NCI-H345 (cell line): ENCODE measurements at places on chromosomes 13 and 19.
A peak's percentile ranks its signal among the peaks of the same experiment; 100 is the strongest.

GRCh38 chr19:17775991-17776803 lies 18.7 kb upstream of the B3GNT3 start:
- no peak for DNase-seq

- DNase-seq, result no peak
Measured at GRCh38 chr13:33106656-33107360, 90.6 kb downstream of the KL start.

GRCh38 chr13:98289339-98289945 lies 112.4 kb upstream of the RNF113B start:
- DNase-seq, result no peak

- peak; percentile 63 for DNase-seq
Measured at GRCh38 chr13:59356607-59357006, 807.1 kb downstream of the DIAPH3 start.

- no peak for DNase-seq
Measured at GRCh38 chr13:35219021-35219420, 257.5 kb downstream of the MAB21L1 start.

- no peak for DNase-seq
Measured at GRCh38 chr13:41465241-41465847, 8.0 kb downstream of the RGCC start.

DNA sequence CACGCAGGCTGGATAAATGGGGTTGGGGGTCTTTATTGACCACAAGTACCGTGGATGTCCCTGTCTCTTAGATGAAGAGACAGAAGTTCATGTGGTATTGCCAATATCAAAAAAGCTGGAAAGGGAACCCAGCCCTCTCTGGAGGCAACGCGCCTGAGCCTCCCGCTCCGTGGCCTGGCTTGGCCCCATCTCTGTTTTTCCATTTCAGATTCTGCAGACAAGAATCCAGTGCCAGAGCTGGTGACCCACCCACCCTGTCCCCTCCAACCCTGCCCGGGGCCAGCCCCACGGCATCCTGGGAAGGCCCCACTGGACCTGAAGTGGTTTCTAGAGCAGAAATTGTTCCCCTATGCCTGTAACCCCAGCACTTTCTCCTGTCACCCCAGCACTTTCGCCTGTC lies 57.7 kb downstream of the PTPRS start:
- DNase-seq, result no peak

DNA sequence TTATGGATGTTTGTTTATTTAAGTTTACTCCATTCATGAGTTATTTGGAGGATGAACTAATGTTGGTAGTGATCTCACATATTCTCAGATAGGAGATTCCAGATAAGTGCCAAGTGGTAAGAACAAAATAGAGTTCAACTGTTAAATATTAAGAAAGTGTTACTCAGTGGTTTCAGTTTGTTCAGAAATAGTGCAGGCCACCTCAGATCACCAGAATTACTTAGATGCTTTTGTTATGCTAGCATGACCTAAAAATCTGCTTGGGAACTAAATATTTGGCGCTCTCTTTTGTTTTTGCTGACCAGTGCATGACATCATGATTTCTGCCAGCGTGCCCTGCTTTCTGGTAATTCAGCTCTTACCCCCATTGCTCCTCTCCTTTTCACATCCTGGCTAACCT lies 15.6 kb downstream of the CLDN10 start:
- DNase-seq, result no peak

- no peak for DNase-seq
Measured at GRCh38 chr13:100537486-100537885, 51.1 kb downstream of the GGACT start.

DNA sequence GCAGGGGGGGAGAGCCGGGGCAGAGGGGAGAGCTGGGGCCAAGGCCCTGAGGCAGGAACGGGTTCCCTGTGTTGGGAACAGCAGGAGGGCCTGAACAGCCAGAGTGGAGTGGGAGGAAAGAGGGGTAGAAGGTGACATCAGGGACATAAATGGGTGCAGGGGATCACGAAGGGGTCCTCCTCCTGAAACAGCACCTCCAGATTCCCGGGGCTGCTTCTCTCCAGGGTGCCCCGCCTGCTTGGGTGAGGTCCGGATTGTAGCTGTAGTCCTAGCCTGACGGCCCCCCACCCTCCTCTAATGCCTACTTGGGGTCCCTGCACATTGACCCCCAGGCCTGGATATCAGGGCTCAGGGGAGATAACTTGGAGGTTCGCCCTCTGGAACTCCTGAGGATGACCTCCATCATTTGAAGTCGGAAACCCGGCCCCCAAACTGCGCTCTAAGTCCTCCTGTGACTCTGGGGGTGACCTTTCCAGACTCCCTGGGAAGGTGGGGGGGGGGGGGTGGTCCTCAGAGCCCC lies 473 bp upstream of the SCN1B start:
- DNase-seq, result no peak

- no peak for DNase-seq
Measured at GRCh38 chr19:7397687-7398086, 49.0 kb downstream of the ARHGEF18 start.

- DNase-seq, result no peak
Measured at GRCh38 chr13:78161266-78161665, 242.6 kb upstream of the EDNRB start.

GRCh38 chr19:54248016-54248601 lies 5.5 kb upstream of the LILRA6 start:
- no peak for DNase-seq

DNA sequence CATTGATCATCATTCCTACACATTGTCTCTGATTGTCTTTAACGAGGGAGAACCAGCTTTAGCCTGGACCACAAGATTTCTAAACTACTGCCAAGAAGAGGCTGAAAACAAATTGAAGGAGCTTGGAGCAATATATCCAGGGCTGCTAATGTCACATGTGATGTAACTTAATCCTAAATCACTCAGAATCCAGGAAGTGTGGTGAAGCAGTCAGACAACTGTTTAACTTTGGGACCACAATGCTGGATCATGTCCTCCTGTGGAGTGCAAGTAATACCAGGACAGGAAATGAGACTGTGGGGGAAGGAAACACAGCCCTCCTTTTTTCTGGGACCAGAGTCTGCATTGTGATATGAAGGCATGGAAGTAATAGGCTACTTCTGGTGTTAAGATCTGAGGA lies 430.2 kb downstream of the KCTD12 start:
- no peak for DNase-seq

- DNase-seq, result no peak
Measured at GRCh38 chr19:10927730-10928562, 493 bp downstream of the YIPF2 start.

DNA sequence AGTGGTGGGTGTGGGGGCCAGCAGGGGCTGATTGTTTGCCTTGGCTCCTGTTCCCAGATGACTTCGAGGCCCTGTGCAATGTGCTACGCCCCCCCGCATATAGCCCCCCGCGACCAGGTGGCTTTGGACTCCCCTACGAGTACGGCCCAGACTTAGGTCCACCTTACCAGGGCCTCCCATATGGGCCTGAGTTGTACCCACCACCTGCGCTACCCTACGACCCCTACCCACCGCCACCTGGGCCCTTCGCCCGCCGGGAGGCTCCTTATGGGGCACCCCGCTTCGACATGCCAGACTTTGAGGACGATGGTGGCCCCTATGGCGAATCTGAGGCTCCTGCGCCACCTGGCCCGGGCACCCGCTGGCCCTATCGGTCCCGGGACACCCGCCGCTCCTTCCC lies 25.7 kb downstream of the LTBP4 start:
- DNase-seq, result no peak

GRCh38 chr19:47729468-47729798 lies 15.9 kb upstream of the NOP53 start:
- DNase-seq, result no peak

- no peak for DNase-seq
Measured at GRCh38 chr13:27660511-27660910, 38.8 kb downstream of the POLR1D start.

DNA sequence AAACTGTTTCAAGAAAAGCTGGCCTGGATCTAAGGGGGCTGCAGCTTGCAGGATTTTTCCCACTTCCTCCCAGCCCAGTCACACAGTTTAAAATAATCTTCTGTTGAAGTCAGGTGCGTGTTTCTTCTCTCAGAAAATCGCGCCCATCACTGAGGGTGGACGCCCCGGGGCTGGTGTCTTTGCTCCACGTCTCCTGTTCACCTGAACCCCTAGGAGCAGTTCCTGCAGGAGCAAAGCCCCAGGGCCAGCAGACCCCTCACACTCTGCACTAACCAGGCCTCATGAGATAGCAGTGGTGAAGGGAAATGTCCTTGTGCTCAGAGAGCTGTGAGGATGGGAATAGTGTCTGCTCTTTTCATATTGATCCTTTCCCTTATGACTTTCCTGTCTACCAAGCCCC lies 920 bp upstream of the SIGLEC7 start:
- no peak for DNase-seq

GRCh38 chr19:1938071-1938470 lies 2.9 kb upstream of the CSNK1G2 start:
- DNase-seq, result no peak
